Hepatocyte (in vitro differentiated cells): ENCODE measurements at places on chromosomes 13 and 19. TPM values are rescaled to one million over a fixed set of nuclear protein-coding genes. Genes with fewer than 3 reads are reported as not detected.

DNA sequence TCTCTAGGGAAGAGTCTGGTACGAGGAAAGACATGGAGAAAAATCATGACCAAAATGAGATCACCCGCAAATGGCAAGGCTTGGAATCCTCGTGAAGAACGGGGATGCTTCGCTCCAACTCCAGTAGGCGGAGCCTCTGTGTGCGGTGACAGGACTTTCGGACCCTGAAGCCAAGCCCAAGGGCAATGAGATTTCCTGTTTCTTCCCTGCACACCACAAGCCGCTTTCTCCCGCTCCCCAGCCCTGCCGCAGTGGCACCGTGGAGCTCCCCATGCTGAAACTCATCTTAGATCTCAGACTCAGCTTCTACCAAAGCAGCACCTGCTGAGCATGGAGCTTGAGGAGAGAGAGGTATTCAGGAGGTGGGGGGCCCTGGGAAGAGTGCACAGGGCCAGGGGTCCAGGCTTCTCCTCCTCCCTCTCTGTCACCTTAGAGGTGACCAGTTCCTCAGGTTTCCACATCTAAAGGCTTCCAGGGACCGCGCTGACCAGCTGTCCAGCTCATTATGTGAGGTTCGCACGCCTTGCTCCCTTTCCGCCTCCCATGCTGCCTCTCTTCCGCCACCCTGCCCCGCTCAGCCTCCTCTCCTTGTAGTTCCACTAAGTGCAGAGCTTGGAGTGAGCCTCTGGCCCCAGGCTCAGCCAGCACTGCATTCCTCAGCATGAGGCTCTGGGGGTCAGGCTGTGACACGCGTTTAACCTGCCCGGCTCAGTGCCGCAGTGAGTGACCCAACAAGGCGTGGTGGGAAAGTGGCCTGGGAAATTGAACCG lies 153.8 kb upstream of the SOX1 start:
- DNase-seq, result no peak

- DNase-seq, result peak; percentile 76
Observed at GRCh38 chr13:32246468-32246867, 68.7 kb downstream of the ZAR1L start.

- no peak for DNase-seq
Observed at GRCh38 chr13:31875134-31875533, 135.8 kb downstream of the RXFP2 start.

GRCh38 chr13:105982219-105982930 lies 553.1 kb downstream of the EFNB2 start:
- DNase-seq, result no peak

- no peak for DNase-seq
Observed at GRCh38 chr13:98504029-98504351, 72.9 kb downstream of the STK24 start.

GRCh38 chr19:8269724-8270123 lies 38.4 kb downstream of the CD320 start:
- no peak for DNase-seq

DNA sequence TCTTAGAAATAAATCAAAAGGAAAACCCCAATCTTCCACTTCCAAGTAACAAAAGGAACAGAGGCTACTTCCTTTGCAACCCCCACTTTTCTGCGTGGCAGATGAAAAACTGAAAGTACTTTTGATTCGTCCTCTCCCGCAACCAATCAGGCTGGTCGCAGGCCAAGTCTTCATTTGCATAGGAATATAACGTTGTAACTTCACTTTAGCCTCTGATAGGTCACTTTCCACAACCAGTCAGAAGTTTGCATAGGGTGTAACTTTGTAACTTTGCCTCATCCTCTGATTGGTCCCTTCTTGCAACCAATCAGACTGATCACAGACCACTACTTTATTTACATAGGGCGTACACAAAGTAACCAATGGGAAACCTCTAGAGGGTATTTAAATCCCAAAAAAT lies 37.2 kb downstream of the TGDS start:
- DNase-seq, result no peak

DNA sequence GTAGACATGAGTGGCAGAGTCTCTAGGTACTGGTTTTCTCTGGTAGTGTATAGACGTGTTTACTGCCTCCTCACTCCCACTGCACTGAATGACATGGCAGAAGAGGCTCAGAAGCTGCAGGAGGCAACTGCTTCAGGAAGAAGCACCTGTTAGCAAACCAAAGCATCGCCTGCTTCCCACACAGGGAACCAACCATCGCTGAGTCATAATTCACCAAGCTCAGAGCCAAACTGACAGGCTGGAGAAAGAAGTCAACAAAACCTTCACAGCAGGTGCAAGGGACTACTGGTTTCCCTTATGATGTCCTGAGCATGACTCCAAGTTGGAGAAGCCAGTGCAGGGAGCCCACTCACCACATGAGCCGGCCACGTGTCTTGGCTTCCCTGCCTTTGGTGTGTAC lies 69.8 kb downstream of the KCTD12 start:
- no peak for DNase-seq

The HCN2 gene
- total RNA-seq, result 0.30 and 0.44 TPM in 2 replicates

The LGALS16 gene
- not detected in 2 replicates for total RNA-seq

- no peak for DNase-seq
Observed at GRCh38 chr13:72534951-72535640, 192.3 kb downstream of the MZT1 start.

- DNase-seq, result no peak
Observed at GRCh38 chr19:17580470-17581144, 25.2 kb downstream of the COLGALT1 start.
